ENCODE measurements at places on chromosomes 1 and 21.

- DNase-seq: no peak
Observed at GRCh38 chr21:14559102-14559501, 13.0 kb upstream of the SAMSN1 start.

DNA sequence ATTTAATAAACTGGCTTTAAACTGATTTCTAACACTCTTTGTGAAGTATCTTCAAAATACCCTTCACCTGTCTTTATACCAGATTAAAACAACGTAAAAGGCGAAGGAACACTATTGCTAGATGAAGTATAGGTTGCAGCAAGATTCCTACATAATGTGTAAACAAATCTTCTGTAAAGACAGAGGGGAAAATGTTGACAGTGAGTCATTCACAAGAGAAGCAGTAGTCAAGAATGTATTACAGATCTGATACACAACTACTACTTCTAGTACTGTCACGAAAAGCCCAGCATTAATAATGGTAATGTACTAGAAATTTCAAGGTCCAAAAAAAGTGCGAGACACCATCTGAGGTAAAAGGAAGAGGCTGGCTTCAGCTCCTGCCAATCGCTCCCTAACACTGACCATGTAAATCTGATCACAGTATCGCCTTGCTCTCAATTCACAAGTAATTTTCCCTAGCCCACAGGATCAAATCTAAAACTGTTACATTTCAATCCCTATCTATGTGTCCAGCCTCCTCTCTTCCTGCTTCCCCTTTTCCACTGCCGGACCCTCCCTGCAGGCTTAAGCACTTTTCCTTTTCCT is 290.4 kb downstream of the AKT3 start:
- no peak for DNase-seq

GRCh38 chr1:172827301-172827700 is 168.4 kb downstream of the FASLG start:
- no peak for DNase-seq

GRCh38 chr1:30514945-30515344 is 208.4 kb downstream of the MATN1 start:
- no peak for DNase-seq

DNA sequence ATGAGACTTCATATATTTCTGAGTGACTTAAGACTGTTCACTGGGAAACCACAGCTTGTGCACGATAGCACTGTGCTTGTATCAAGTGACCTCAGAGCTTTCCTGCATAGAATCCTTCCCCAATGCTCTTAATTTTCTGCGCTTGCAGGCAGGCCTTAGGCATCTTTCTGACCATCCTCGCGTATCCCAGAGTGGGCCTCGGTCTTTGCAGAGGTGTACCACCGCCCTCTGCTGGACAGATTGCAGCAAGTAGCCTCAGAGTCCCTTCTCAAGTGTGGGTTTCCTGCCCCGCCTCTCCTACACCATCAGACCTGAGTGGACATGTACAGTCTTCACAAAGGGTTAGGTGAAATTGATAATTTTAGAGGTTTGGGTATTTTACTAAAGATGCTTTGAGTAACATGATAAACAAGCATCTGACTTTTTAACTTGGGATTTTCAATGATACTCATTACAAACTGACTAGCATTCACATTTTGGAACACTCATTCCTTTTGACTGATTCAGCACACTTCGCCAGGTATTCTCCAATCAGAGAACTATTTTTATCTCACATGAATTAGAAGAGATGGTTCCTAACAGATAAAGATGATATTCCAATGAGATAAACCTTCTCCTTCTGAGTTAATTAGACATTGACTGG is 246.5 kb upstream of the USP25 start:
- peak; percentile 28 for DNase-seq

- DNase-seq: no peak
Observed at GRCh38 chr1:208139434-208140045, 104.6 kb downstream of the PLXNA2 start.
